SK-N-SH (cell line): ENCODE measurements at places on chromosomes 7 and 10. TPM values are rescaled to one million over a fixed set of nuclear protein-coding genes. Genes with fewer than 3 reads are reported as not detected.

GRCh38 chr7:56538541-56539429, 422.6 kb upstream of the NUPR2 start:
- H3K4me1 ChIP-seq, result no peaks in the 10 kb centered on the region; the same call in 1 of the 2 replicates

DNA sequence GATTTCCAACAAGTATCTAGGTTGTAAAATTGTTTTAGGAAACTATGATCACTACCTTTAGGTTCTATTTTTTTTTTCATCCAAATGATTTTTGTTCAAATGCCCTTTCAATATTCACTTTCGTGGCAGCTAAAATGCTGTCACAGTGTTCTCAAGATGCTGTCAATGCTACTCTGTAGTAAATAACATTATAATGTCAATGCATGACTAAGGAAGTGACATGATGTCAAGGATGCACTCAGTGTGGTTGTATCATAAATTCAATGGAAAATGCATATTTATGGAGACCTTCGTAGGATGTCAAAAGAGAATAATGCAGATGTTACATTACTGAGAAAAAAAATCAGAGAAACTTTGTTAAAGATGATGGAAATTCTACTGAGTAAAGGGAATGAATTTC, 673.8 kb downstream of the ANKRD7 start:
- H3K4me3 ChIP-seq, result no peak overlapping the region
- H3K4me1 ChIP-seq, result no peaks in the 10 kb centered on the region; the same call in 1 of the 2 replicates
- DNase-seq, result no peak
- H3K27me3 ChIP-seq, result no peaks in the 10 kb centered on the region
- H3K27ac ChIP-seq, result no peak overlapping the region
- H3K36me3 ChIP-seq, result no peaks in the 10 kb centered on the region

DNA sequence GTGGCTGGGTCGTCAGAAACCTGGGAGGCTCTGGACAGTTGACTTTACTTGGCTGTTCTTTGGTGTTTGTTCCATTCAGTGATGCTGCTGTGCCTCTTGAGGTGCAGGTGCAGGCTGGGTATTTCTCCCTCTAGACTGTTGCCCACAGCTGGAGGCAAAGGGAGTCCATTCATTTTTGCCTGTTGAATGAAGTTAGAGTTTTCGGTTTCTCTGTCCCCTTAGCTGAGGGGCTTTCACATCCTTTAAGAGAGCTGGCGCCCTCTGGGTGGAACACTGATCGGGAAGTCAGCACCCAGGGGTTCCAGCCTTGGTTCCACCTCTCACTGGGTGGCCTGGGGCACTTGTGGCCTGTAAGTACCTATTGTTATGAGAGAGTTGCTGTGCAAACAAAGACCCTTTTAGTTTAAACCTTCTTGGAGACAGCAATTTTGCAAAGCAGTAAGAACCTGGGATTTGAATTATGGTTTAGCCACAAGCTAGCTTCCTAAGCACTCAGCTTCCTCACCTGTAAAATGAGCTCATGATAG, 67.2 kb downstream of the GRK5 start:
- no peak overlapping the region for H3K4me3 ChIP-seq
- H3K27me3 ChIP-seq, result no peaks in the 10 kb centered on the region
- H3K4me1 ChIP-seq, result peaks cover 20% of the 10 kb centered on the region
- H3K36me3 ChIP-seq, result no peaks in the 10 kb centered on the region

- DNase-seq, result no peak
- H3K4me1 ChIP-seq, result peaks cover 14% of the 10 kb centered on the region
- no peaks in the 10 kb centered on the region for H3K27me3 ChIP-seq
- no peaks in the 10 kb centered on the region for H3K36me3 ChIP-seq
- no peak overlapping the region for H3K4me3 ChIP-seq
- no peak overlapping the region for H3K27ac ChIP-seq
Observed at GRCh38 chr10:70186571-70186970, 16.3 kb upstream of the SAR1A start.

GRCh38 chr10:129956286-129956670, 7.8 kb downstream of the EBF3 start:
- peaks cover 46% of the 10 kb centered on the region for H3K27me3 ChIP-seq
- no peak for DNase-seq
- H3K4me3 ChIP-seq, result no peak overlapping the region
- H3K4me1 ChIP-seq, result no peaks in the 10 kb centered on the region; the same call in 1 of the 2 replicates
- no peaks in the 10 kb centered on the region for H3K36me3 ChIP-seq
- no peak overlapping the region for H3K27ac ChIP-seq

DNA sequence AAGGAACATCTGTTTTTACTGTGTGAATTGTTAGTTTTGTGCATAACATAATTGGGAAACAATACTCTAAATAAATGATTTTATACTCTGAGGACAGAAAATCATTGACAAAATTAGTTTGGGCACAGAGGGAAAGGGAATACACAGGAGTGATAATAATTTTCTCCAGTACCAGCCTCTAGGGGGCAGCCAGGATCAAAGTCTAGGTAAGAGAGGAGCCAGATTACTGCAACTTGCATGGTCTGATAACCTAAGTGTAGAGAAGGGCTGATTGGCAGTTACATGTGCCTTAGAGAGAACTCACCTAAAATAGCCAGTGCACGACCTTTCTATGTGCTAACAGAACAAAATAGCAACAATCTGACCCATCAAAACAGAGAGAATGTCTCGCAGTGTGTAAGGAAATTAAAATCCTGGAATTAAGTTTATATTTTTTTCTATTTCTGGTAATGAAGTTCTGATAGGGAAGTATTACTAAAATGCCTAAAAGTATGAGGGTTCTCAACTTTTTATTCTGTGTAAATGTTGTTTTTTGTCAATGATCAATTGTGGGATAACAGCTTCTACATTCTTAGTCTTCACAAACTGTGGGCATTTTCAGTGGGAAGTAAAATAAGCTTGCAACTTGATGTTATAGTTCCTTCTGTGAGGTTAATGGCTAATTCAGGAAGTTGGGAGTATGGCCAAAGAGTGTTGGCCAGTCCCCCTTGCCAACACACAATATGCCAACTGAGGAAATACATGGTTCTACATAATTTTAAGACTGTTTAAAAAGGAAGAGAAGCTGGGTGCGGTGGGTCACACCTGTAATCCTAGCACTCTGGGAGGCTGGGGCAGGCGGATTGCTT, 66.4 kb downstream of the EXOC6 start:
- no peaks in the 10 kb centered on the region for H3K4me1 ChIP-seq
- peaks cover 1% of the 10 kb centered on the region; the same call in 1 of the 2 replicates for H3K36me3 ChIP-seq
- H3K4me3 ChIP-seq, result no peak overlapping the region

DNA sequence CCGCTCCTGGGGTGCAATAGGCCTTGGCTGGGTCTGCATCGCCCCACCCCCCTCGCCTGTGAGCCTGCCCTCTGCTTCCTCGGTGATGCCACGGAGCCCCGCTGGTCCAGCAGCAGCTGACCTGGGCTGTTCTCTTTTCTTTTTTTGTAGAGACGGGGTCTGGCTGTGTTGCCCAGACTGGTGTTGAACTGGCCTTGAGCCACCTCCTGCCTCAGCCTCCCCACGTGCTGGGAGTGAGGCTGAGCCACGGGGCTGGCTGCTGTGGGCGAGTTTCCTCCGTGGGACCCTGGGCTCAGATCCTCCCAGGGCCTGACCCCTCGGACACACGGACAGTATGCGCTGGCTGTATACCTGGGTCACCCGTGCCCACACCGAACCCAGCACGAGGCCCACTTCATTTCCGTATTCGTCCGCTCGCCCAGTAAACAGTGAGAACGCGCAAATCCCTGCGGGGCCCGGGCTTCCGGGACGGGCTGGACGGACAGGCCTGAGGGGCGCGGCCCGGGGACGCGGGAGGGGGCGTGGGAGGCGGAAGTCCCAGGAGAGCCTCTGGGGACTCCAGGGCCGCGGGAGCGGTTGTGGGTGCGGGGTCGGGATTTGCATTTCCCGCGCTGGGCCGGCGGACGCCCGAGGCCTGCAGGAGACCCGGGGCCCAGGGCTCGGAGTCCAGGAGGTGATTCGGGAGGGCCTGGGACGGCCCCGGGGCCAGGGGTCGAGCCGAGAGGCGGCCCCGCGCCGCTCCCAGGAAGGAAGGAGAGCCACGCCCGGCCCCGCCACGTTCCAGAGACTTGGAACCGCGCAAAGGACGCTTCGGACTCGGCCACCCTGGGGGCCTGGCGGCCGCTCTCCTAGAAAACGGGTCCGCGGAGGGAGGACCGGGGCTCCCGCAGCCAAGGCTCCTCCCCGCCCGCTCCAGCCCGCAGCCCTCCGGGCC, 57.7 kb upstream of the DNAJB6 start:
- H3K27me3 ChIP-seq, result no peaks in the 10 kb centered on the region
- peak; percentile 46 for DNase-seq
- no peak overlapping the region for H3K27ac ChIP-seq
- no peak overlapping the region for H3K4me3 ChIP-seq
- peaks cover 19% of the 10 kb centered on the region; the same call in 1 of the 2 replicates for H3K4me1 ChIP-seq

- H3K27ac ChIP-seq, result peak overlapping the region; percentile 91
- H3K36me3 ChIP-seq, result no peaks in the 10 kb centered on the region; the same call in 1 of the 2 replicates
- DNase-seq, result no peak
- H3K4me3 ChIP-seq, result peak overlapping the region; percentile 30; the same call in 1 of the 2 replicates
- H3K27me3 ChIP-seq, result no peaks in the 10 kb centered on the region
Observed at GRCh38 chr7:33932221-33932620, 26.9 kb downstream of the BMPER start.

The HDAC9 gene
- polyA plus RNA-seq, result 11.6 and 19.8 TPM in 2 replicates

The PLPP4 gene
- polyA plus RNA-seq, result 27.9 and 30.3 TPM in 2 replicates

The MALRD1 gene
- polyA plus RNA-seq, result not detected in 2 replicates

The DDC gene
- polyA plus RNA-seq, result 1.8 and 5.4 TPM in 2 replicates
